ENCODE measurements at places on chromosomes 1 and 21.
A peak's percentile ranks its signal among the peaks of the same experiment; 100 is the strongest.

DNA sequence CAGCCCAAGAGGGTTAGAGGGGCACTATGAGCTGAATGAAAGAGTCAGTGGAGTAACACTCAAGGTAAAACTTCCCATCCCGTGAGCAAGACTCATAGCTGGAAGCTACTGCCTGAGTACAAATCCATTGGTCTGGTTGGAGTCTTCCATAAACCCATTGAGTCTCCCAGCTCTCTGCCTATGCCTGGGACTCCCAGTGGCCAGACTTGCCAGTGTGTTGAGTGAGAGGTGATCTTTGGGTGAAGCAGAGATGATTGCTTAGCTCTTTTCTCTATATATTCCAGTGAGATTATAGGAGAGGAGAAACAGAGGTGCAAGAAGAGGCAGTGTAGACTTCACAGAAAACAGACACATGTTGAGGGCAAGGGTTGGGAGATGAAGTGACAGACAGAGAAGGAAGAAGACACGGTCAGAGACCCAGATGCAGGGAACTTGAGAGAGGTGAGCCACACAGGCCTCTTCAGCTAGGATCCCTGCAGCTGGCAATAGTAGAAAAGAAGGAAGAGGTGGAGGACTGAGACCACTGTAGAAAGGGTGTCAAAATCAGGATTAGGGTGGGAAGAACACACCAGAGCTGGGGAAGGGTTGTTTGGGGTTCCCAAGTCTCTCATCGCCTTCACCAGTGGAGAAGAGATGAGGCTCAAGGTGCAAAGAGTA is 3.7 kb downstream of the FOXD2 start:
- no peak for DNase-seq

DNA sequence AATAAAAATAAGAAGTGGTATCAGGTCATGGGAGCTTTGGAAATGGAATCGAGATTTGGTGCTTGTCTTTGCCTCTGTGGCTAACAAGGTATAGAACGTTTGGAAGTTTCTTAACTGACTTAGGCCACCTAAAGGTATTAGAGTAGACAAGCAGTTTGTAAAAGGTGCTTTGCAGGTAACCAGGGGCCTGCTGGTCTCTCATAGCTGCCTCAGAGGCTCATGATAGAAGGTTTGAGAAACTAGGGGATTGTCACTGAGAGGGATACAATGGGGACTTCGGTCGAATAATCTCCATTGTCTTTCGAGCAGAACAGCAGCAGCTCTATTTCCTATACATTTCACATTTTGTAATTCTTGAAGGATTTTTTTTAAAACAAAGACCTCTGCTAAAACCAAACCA is 37.6 kb downstream of the C21orf91 start:
- no peak for DNase-seq

DNA sequence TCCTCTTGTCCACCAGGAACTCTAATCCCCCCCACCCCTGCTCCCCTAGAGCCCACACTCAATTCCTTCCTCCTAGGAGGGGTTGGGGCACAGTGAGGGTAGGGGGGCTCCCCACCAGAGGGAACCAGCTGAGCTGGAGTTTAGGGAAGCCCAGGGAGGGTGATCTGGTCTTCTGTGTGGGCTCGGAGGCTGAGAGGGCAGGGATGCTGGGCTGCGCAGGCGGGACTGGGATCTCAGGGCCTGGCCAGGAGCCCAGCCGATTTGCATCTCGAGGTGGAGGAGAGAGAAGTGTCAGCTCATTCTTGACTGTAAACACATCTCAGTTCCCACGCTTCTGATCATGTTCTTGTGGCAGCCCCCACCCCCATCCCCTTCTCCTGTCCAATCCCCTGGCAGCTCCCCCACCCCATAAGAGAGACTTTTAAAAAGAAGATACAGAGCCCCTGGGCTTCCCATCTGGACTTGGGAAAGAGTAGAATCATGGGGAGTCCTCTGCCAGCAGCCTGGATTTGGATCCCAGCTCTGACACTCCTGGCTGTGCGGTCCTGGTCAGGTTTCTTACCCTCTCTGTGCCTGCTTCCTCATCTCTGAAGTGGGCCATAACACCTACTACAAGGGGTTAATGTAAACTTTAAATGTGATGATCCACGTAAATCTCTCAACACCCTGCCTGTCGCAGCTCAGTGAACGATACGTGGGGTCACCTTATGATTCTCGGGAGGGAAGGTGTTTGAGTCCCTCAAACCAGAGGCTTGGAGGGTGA is 6.6 kb downstream of the PEAR1 start:
- no peak for DNase-seq

GRCh38 chr1:41980827-41981653 is 62.3 kb upstream of the HIVEP3 start:
- peak; percentile 0 for DNase-seq

- DNase-seq: no peak
Observed at GRCh38 chr1:195576641-195577040, 1031.6 kb downstream of the KCNT2 start.

DNA sequence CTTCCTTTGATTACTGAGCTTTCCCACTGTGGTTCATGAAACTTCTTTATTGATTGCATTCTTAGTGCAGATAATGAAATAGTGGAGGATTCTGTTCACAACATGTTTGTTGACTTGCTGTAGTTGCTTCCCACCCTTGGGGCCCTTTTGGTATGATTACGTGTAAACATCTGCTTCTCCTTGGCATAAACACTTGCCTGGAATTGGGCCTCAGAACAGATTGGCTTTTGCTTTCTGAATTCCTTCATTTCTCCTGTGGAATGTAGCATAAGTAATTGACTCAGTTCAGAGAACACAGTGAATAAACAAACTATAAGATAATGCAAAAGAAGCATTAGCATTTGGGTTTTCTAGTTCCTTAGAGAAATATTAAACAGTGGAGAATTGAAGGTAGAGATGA is 59.5 kb upstream of the LAMC2 start:
- no peak for DNase-seq

DNA sequence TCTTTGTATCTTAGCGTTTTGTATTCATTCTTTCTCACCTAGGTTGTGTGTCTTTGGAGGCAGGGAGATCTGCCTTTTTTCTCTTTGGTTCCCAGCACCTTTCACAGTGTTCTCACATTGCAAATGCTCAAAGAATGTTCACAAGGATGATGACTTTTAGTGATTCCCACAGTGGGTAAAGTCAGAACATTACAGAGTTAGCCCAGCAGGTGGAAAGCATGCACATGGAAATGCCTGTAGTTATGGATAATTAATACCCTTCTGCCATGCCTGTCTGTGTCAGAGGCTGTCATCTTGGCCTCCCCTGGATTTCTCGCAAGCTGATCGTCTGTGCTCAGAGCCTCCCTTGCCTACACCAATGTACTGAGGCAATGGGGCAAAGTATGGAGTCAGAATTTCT is 458.9 kb downstream of the LMO4 start:
- DNase-seq: no peak

- DNase-seq: no peak
Observed at GRCh38 chr1:207847116-207847515, 63.8 kb downstream of the CD34 start.

- DNase-seq: no peak
Observed at GRCh38 chr1:221693087-221693486, 48.8 kb downstream of the DUSP10 start.

DNA sequence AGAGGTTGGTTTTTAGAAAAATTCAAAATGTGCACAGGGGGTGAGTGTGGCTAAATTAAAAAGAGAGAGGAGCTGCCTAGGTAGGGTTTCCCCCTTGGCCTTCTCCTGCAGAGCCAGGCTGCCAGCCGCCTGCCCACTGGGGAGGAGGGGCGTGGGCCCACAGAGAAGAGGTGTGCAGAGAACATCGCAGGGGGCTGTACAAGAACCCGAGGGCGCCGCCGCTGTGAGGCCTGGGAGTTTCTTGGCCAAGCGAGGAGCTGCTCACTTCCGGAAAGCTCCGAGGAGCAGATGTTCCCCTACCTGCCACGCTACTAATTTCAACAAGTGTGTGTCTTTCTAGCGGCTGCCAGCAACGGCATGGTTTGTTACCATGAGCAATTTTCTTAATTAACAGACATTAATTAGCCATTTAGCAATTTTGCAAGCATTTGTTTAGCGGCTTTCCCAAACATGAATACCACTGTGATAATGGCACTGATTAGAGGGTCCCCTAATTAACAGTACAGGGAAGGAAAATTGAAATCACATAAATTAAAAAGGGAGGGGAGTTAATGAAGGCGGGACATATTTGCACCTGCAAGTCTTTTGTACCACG is 59.7 kb downstream of the MRPL37 start:
- no peak for DNase-seq

DNA sequence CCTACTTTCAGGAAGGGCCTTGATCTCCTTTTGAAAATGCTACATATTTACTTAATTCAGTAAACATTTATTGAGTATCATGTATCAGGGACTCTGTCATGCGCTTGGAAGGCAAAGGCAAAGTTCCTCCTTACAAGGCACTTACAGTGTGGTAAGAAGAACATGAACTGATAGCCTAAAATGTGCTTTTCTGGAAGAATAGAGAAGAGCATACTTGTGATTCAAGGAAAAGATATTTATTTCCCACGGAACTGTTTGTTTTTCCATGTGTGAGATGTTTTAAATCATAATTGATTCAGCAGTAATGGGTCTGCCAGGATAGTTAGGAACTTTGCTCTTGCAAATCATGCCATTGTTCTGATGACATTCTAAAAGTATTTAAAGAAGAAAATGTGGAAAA is 110.1 kb upstream of the ZNHIT6 start:
- DNase-seq: no peak

- no peak for DNase-seq
Observed at GRCh38 chr1:36464605-36465393, 615 bp upstream of the MRPS15 start.

DNA sequence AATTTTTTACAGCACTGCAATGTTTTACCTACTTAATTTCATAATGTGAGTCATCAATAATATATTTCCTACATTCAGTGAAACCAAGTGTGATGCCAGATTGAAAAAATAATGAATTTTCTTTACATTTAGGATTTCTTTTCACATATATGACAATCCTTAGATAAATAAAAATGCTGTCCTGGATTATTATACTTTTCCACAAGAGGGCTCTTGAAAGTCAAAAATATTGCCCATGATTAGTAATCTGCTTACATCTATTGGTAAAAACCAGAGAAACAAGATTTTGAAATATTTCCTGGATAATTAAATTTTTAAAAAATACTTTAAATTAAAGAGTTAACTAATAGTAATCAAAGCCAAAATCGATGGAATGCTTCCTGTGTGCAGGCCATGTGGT is 86.8 kb upstream of the PLPPR4 start:
- no peak for DNase-seq

Data from activated naive CD4-positive, alpha-beta T cell (primary cell).